Stimulated activated CD4-positive, alpha-beta T cell treated with anti-CD3 and anti-CD28 coated beads, Interleukin-12 subunit alpha, Interleukin-12 subunit beta, amount 100 ng/mL, for 4 hours (primary cell): ENCODE measurements at places on chromosomes 1 and 21.

DNA sequence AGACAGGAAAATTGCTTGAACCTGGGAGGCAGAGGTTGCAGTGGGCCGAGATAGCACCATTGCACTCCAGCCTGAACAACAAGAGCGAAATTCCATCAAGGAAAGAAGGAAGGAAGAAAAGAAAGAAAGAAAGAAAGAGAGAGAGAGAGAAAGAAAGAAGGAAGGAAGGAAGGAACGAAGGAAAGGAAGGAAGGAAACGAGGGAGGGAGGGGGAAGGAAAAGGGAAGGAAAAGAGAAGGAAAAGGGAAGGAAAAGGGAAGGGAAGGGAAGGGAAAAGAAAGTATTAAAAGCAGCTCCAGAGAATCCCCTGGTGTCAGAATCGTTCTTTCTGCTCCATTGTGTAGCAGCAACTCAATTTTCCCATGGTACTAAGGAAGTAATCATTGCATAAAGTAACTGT is 19.2 kb upstream of the ZSWIM5 start:
- no peak for DNase-seq

- DNase-seq, result peak; percentile 19
Observed at GRCh38 chr1:226548256-226549093, at the start of gene STUM. STUM (plus strand) TSS chr1:226548764; CDS start chr1:226548905, 141 bp downstream.

DNA sequence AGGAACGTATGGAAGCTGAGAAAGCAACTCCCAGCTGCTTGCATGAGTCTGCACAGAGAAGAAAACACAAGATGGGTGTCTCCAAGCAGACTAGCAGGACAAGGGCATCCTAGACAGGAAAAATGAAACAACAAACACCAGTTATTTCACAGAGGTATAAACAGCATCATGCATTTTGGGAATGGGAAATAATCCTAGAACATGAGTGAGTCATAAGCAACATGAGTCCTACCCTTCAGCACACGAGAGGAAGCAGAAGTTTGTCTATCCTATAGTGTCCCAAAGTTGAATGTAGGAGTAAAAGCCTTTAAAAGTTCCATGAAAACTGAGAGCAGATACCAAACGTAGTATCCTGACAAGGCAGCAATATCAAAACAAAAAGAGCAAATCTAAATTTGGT is 11.3 kb upstream of the FRRS1 start:
- no peak for DNase-seq

- no peak for DNase-seq
Observed at GRCh38 chr1:25664357-25665199, 48.0 kb downstream of the MAN1C1 start.

DNA sequence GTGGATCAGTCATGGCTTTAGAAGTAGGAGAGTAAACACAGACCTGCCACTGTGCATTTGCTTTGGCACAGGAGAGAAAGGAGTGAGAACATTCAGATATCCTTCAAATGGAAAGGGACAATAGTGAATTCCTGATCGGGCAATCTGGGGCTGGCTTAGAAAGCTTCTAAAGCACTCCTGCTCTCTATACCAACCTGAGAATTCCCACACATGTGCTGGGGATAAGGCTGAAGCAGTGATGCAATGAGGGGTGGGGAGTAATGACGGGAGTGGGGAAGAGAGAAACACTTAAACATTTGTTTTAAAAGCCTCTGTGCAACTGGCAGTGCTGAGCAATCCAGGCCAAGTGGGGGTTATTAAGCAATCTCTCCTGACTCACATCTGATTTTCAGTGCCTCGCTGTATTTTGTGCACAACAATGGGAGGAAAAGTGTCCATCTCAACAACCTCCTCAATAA is 108.8 kb downstream of the KIAA0319L start:
- no peak for DNase-seq

- DNase-seq, result no peak
Observed at GRCh38 chr1:29383746-29384371, 147.5 kb downstream of the PTPRU start.

- no peak for DNase-seq
Observed at GRCh38 chr1:170077926-170078325, 3.4 kb upstream of the KIFAP3 start.

GRCh38 chr1:169260478-169261151 is 107.0 kb downstream of the NME7 start:
- no peak for DNase-seq

GRCh38 chr1:152052606-152053005 is 15.8 kb upstream of the S100A11 start:
- DNase-seq, result peak; percentile 86

- no peak for DNase-seq
Observed at GRCh38 chr1:56304975-56305374, 274.4 kb downstream of the PLPP3 start.

DNA sequence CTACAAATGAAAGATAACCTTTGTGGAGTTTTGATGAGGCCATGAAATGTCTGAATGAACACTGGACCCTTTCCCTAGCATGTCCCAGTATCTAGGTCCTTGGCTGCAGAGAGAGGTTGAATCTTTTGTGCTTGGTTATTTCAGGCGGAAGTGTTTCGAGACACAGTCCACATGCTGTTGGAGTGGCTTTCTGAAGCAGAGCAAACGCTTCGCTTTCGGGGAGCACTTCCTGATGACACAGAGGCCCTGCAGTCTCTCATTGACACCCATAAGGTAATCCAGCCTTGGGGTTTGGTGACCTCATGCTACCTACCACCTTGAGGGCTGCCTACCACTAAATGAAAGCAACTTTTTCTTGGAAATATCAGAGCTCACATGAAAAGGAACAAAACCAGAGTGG is 38.9 kb upstream of the BMP8A start:
- DNase-seq, result no peak

- no peak for DNase-seq
Observed at GRCh38 chr1:65626003-65626402, 166.7 kb upstream of the PDE4B start.

DNA sequence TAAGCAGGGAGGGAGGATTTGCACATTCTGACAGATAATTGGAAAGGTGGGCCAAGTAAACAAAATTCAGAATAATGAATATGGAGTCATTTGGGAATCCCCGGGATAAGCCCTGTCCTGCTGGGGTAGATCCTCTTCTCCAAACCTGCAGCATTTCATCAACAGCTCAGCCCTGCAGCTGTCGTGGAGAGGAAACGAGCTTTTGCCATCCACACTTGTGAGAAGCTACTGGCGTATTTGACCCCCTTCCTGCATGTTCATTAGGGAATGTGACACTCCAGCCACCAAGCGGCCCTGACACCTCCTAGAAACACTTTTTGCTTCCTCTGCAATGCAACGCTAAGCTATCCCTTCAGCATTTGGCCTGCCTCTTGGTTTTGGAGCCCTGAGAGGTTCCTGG is 8.0 kb upstream of the LEFTY2 start:
- DNase-seq, result no peak

DNA sequence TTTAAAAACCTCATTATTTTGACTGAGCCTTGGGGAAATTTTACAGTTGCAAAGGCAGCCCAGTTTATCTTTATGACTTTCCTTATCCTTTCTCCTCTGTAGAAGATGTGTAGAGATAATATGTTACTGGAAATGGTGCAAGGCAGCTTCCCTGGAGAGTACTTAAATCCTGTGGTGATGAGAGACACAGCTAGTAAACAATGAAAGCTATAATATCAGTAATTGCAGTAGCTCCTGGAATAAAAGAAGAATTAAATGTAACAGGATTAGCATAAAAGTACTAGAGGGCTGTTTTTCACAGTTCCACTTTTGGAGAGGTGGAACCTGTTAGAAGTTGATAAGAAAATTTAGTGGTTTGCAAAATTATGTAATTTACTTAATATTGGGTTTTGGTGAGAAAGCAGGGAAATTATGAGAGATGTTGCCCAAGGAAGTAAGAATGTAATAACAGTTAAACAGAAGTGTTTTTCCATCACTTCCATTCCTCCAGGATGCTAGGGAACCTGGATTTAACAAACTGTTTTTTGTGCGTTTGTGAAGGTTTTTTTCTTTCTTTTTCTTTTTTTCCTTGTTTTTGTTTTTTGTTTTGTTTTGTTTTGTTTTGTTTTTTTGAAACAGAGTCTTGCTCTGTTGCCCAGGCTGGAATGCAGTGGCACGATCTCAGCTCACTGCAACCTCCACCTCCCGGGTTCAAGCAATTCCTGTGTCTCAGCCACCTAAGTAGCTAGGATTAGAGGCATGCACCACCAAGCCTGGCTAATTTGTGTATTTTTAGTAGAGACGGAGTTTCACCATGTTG is 15.7 kb upstream of the EDEM3 start:
- DNase-seq, result no peak

DNA sequence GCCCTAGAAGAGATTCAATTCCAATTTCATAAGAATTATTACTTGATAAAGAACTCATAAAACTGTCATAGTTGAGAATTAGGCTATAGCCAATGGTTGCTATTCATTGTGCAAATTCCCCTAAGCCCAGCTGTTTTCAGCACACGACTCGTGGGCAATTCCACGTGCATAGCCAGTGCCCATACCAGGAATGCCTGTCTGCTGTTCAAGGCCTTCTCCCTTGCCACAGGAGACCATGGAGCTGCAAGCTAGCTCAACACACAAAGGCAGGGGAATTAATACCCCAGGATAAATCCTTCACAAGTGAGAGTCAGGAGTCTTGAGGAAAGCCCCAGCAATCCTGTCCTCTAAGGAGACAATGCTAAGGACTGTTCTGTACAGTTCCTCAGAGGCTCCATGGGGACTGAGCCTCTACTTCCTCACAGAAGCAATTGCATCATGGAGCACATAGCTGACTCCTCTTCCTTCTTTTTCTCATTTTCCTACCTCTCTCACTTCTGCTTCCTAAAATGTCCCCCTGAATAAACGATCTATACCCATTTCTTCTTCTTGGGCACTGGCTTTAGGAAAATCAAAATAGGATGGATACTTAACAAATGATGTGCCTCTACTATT is 19.1 kb upstream of the CHRM3 start:
- DNase-seq, result no peak

DNA sequence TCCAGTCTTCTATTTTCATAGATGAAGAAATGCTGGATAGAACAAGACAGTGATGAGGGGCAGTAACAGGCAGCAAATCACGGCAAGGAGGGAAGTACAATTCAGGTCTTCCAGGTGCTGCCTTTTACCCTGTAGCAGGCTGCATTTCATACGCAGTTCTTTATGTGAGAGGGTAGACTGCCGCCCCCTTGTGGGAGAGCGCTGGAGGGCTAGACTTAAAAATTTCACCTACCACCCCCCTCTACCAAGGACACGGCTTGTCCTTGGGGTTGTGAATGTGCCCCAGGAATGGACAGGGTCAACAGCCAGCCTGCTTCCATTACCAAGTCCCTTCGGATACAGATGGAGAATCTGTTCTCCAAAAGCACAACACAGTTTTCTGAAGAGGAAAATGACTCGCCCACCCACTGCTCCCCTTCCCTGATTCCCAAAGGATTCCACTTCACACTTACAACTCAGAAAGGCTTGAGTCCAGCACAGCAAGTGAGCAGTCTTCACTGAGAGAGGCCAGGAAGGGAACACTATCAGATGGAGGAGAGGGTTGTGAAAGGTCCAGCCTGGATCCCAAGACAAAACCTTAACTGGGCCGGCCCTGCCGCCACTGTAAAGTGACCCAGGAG is 7.4 kb downstream of the WDR77 start:
- DNase-seq, result peak; percentile 56

DNA sequence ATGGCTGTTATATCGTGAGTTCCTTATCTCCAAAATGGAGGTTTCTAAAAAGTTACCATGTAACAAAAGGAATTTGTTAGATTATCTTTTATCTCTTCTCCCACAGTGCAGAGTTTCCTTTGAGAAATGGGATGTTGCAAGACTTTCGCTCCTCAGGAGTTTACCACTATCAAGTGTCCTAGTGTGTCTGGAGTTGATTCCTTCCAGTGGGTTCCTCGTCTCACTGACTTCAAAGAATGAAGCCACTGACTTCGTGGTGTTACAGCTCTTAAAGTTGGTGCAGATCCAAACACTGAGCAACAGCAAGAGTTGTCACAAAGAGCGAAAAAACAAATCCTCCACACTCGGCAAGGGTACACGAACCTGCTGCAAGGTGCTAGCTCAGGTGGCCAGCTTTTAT is 37.0 kb downstream of the SPAG17 start:
- no peak for DNase-seq

GRCh38 chr1:168637350-168637991 is 61.1 kb downstream of the XCL1 start:
- DNase-seq, result no peak

DNA sequence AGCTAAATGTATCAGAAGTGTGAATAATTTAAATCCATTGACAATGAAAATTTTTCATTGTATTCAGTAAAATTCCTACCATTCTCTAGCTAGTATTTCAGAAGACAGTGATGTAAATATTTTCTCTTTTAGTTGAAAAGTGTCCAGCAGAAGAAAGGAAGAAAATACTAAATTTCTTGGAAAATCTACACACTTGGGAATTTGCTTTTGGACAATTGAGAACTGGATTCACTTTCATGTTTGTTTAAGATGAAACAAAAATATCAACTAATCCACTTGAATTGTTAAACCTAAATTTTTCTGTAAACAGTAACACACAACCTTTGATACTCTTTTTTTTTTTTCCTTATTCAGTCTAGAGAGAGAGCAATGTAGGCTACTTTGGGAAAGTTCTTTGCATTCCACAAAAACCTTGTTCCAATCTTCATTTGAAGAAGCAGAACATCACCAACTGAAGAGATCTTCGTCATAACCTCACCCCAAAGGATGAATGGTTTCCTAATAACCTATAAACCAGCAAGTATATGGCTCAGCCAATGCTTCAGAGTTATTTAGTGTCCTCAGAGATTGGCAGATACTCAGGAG is 155.1 kb upstream of the GORAB start:
- no peak for DNase-seq

- DNase-seq, result no peak
Observed at GRCh38 chr1:231601824-231602672, 24.5 kb upstream of the DISC1 start.

- DNase-seq, result no peak
Observed at GRCh38 chr1:96521994-96522760, 199.4 kb upstream of the PTBP2 start.

DNA sequence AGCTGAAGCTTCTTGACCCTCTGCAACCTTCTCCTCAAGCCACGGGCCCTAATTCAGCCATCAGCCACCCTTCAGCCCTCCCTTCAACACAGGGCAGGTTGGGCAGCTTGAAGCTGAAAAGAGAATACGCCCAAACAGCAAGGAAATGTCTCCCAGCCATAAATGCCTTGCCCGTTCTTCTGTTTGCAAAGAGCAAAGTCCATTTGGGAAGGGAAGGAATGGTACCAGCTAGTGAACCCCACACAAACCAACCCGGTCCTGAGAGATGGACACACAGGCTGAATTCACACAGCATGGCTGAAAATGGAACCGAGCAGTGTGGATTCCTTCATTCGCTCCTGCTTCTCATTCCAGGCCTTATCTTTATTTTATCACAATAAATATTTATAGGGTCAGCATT is 11.5 kb downstream of the PLEKHA6 start:
- DNase-seq, result no peak

GRCh38 chr1:158043232-158043631 is 49.8 kb downstream of the KIRREL1 start:
- DNase-seq, result no peak

- no peak for DNase-seq
Observed at GRCh38 chr1:74824497-74825107, 91.7 kb downstream of the TYW3 start.

- no peak for DNase-seq
Observed at GRCh38 chr1:198837278-198838021, 198.6 kb downstream of the PTPRC start.
